Smooth muscle cell of the brain vasculature (primary cell): ENCODE measurements at places on chromosomes 16 and 17.

DNA sequence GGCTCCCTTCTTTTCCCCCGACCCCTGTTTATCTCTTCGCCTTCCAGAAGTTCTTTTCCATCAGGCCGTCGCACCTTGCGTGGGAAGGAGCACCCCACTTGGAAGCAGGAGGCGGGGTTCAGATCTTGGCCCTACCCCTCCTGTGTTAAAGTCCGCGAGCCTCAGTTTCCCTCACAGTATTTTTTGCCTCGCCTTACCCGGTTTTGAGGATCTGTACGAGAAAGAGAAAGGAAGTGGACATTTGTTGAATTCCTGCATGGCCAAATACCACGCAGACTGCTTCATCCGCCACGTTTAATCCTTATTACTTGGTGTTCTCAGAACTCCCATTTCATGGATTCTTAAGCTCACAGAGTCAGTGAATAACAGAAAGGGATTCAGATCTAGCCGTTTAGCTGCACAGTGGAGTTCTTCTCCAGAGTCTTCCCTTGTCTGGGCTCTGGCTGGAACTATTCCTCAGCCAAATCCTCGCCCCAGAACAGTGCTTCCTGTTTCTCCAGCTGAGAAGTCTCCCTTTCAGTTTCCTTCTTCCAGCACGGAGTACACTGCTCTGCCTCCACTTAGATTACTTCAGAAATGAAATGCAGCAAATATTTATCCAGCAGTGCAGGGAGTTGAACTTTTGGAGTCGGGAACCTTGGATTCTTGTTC is 590 bp downstream of the TMEM219 start:
- DNase-seq = no peak

GRCh38 chr17:83182620-83183101 is 103.3 kb downstream of the METRNL start:
- DNase-seq = no peak

DNA sequence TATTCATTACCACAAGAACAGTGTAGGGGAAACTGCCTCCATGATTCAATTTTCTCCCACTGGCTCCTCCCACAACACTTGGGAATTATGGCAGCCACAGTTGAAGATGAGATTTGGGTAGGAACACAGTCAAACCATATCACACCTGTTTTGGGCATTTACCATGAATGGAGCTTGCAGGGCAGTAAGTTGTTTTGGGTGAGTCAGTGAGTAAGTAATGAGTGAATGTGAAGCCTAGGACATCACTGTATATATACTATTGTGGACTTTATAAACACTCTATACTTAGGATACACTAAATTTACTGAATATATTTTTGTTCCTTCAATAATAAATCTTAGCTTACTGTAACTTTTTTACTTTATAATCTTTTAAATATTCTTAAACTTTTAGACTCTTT is 48.1 kb downstream of the TBC1D26 start:
- no peak for DNase-seq

DNA sequence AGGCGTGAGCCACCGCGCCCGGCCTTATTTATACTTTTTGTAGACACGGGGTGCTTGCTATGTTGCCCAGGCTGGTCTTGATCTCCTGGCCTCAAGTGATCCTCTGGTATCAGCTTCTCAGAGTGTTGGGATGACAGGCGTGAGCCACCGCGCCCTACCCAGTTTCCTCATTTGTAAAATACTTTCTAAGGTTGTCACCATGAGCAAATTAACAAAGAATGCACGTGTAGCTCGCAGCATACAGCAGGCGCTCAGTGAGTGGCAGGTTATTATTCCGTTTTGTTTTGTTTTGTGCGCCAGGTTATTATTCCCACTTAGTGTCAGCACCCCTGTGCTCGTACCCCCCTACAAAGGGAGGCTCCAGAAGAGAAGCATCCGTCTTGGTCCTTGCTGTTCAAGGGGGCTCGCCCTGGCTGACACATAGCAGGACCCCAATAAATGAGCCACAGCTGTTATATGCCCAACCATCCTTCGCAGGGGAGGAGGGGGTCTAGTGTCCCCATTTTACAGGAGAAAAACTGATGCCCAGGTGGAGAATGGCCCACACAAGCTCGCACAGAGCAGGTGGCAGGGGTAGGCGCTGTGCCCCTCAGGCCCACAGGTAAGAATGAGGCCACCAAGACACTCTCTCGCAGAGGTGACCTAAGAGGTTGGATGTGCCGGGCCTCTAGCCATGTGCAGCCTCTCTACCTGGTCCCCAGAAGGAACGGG is 686 bp upstream of the MIEF2 start:
- no peak for DNase-seq

- DNase-seq = no peak
These were observed 38.1 kb downstream of the PLD6 start for GRCh38 chr17:17167986-17168385.

DNA sequence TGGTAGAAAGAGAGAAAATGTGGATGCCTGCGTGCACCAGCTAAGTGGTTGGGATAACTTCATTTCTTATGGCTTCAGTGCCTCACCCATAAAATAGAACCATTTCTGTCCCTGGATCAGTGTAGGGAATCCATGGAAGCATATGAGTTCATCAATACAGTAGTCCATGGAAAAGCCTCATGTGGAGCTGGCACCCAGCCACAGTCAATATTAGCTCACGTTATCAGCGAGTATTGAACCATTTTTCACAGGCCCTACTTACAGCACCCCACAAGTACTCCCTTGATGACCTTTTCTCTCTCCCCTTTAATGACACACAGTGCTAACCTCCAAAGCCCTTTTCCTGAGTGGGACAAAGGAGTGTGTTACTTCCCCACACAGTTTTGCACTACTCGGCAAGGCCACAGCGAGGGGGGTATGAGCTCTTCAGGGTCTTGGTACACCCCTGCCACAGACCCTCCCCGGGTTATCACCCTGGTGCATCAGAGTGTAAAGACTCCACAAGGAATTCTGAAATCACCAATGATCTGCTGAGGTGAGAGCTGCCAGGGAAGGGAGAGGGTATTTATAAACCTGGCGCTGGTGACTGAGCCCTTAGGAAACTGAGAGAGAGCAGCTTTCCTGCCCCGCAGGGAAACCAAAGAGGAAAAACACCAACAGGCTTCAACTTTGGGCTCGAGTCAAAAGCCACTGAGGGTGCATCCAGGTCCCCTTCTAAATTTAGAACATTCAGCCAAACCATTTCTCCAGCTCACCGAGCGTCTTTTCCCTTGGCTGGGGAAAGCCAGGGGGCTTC is 36.9 kb downstream of the DYNLRB2 start:
- no peak for DNase-seq

DNA sequence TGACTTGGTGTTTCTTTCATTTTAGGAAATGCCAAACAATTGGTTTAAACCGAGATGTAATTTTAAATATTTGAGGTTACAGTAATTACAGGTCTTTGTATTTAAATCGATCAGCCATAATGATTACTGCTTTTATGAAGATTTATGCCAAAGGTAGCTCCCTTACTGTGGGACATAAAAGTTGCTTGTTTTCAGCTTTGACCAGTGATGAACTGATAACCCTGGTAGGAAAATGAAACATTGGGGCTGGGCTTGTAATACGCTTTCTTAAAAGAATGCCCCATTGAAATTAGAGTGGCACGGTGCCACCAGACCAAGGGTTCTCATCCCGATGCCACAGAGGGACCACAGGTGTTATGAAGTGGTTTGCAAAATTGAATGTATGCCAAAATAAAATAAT is 7.3 kb downstream of the TNRC6A start:
- DNase-seq = no peak

DNA sequence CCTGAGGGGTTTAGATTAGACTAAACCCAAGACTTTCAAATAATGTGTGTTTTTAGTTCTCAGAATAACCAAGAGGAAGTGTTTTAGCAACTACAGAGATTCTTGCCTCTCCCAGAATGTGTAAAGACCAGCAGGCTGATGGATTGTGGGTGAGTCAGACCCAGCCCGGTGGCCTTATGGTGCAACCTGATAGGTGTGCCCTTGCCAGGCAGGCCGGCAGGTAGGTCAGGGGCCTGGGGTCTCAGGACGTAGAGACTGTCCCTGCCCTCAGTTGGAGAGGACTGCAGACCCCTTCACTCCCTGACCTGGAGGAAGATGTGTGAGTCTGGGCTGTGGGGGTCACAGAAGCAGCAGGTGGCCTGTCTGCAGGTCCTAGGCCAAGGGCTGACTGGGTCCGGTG is 47.2 kb upstream of the ACSF3 start:
- DNase-seq = no peak
